ENCODE measurements at places on chromosomes 6 and 20.

DNA sequence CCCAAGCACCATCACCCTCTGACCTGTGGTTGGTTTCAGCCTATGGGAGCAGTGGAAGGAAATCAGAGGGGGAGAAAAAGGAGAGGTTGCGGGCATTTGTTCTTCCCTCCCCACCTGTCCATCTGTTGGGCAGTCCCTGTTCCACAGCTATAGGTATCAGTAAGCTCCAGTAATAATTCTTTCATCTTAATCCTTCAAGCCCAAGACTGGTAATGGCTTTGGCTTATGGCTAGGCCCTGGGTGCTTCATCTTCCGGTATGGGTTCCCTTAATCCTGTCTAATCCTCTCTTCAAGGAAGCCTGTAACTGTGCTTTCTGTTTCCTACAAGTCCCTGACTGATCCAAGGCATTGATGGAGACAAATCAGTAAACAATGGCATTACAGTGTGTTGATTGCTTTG lies 42.2 kb upstream of the STK35 start:
- no peak for DNase-seq

DNA sequence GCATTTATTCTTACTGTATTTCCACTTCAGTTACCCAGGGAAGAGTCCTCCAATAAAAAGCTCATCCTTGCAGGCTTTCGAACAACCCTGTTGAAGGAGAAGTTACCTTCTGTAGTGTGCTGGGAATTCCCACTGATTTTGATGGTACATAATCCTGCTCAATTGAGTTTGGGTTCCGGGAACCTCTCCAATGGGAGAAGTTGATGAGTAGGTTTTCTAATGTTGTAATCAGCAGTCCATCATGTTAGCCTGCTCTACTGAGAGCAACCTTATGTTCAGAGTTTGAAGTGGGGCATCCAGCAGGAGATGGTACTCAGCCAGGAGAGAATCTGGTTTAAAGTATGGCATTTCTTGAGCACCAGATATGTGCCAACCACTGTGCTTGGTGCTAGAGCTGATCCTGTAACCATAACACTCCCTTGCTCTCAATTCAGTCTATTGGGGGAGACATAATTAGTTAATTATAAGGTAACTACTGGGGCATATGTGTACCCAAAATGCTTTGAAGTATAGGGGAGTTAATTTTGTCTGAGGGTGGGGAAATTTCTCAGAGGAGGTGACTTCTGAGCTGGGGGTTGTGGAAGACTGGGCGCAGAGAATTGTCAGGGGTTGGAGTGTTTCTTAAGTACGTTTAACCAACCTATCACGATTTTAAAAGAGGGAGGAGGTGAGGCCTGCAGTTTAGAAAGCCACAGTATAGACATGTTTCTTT lies 2.1 kb downstream of the TOP1 start:
- no peak for DNase-seq

GRCh38 chr6:136212608-136213007 lies 37.5 kb downstream of the MTFR2 start:
- DNase-seq: no peak

- no peak for DNase-seq
Observed at GRCh38 chr6:16950302-16950701, 151.5 kb upstream of the STMND1 start.

DNA sequence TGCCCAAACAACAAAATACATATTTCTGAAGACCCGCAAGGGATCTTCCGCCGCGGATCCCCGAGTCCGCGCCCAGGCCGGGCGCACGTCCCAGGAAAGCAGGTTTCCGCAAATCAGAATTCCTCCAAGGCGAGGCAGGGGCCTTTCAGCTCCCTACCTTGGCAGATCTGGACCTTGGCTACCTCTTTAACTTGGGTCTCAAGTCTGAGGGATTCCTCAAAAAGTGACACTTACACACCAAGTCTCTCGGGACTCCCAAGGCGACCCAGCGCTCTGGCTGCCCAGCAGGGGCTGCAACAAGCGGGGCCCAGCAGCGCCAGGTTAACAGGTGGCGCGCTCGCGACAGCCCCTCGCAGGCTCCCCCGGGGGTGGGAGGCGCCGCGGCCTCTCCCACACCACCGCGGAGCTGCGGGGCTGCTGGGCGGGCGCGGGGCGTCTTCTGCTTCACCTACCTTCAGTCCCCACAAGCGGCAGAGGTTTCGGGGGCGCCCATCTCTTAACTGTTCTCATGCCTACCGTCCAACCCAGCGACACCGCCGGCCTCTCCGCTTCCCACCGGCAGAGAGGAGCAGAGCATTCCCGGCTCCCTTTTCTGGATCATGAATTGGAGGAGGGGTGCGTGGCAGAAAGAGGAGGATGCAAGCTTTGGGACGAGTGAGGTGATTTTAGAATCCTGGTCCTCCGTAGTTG lies 414 bp downstream of the SIM1 start:
- no peak for DNase-seq

DNA sequence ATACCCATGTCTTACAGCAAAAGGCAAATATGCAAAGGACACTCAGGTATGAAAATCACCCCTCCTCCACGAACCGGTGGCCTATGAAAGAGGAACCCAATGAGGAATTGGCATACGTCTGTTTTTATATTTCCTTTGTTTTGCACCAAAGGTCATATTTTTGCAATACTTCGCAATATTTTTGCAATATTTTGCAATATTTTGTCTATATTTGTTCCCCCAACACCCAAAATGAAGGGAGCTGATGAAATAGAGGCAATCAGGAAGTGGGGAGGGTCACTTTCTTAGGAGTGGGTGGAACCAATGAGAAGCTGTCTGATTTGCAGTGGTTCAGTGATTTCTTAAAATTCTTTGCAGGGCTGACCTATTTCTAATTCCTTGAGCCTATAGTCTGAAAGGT lies 296.8 kb upstream of the TSHZ2 start:
- DNase-seq: no peak

DNA sequence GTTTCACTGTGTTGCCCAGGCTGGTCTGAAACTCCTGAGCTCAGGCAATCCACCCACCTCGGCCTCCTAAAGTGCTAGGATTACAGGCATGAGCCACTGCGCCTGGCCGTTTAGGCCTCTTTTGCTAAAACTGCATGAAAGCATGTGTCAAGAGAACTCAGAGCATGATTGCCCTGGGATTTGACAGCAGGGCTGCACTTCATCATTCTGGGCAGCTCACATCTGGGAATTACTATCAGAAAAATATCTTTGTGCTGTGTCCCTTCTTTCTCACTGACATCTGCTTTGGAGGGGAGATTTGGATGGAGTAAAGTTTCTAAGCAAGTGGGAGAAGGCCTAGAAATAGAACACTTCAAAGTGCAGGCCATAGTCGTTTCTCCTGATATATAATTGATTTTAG lies 59.6 kb upstream of the EIF2S2 start:
- DNase-seq: no peak

GRCh38 chr20:49280463-49281058 lies 2.7 kb upstream of the ZNFX1 start:
- DNase-seq: no peak

DNA sequence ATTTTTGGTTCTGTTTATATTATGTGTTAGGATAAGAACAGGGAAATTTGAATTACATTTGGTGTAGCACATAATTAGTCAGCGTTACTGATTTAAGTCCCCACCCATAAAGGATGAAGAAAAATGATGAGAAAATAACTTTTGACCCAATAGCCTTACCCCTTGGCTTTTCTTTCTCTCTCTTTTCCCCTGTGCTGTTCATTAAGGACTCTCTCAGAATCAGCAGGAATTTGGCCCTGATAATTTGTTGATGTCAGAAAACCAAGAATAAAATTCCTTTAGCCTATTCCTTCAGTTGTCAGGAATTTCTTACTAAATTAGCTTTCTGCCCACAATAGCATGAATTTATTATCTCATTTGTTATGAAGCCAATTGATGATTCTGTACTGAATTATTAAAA lies 18.5 kb downstream of the PLCB1 start:
- no peak for DNase-seq

- peak; percentile 71 for DNase-seq
Observed at GRCh38 chr6:107275330-107275865, 160.1 kb upstream of the BEND3 start.

- DNase-seq: no peak
Observed at GRCh38 chr6:88339761-88340160, 173.6 kb upstream of the CNR1 start.

- DNase-seq: no peak
Observed at GRCh38 chr20:61619751-61620150, 367.7 kb downstream of the CDH4 start.

DNA sequence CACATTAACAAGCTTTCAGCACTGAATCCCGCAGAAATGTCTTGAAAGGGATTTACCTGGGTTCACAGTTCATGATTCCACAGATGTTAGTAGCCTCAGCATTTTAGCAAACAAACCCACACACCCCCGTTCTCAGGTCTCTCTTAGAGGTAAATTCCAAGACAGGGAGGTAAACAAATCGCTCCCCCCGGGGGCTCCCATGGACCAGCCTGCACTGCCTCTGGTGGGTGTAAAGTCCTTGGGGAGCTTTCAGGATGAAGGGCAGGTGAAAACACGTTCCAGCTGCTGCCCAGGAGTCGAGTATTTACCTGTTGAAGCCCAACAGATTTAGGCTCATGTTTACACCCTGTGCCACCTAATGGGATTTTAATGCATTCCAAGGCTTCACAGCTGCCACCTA lies 187.0 kb upstream of the FOXQ1 start:
- no peak for DNase-seq

DNA sequence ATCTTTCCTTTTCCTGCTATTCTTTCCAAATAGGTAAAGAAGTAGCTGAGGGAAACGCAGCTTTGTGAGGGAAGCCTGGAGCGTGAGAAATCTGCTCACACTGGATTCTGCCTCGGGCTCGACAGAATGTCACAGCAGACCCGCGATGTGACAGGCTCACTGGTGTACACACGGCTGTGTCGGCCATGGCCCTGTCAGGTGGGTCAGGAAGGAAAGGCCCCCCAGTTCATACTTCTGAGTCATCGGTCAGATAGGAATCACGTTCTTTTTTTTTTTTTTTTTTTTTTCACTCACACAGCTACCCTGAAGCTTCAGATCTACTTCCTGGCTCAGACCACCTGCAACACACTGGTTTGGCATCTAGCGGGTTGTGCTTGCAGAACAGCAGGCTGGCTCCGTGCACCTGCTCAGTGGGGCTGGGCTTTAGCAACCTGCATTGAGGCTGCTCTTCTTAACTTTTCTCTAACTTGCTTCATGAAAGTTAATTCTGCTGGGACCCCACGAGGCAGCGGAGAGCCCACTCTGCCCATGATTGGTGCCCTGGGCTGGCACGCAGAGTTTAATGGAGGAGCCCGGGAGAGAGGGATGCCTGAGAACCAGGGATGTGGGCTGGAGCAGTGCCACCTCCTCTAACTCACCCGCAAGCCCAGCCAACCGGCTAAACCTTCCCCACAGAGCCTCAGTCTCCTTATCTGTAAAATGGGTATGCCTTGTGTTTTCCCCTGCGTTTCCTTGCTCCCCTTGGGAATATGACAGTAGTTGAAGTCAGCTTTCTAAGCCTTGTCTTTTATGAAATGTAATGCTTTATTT lies 61.5 kb upstream of the FNDC1 start:
- no peak for DNase-seq

- DNase-seq: no peak
Observed at GRCh38 chr6:56433119-56433518, 185.7 kb upstream of the COL21A1 start.

DNA sequence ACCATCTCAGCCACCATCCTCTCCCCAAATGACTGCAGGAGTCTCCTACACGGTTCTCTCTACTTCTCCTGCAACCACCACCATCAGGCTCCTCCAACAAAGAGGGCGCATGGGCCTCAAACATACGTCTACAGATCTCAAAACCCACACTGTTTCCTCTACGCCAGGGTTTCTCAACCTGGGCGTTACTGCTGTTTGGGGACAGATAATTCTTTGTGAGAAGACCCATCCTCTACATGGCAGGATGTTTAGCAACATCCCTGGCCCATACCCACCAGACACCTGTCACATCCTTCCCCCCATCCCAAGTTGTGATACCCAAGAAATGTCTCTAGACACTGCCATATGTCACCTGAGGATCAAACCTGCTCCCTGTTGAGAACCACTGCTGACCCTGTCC lies 45.0 kb downstream of the ELMO2 start:
- no peak for DNase-seq

DNA sequence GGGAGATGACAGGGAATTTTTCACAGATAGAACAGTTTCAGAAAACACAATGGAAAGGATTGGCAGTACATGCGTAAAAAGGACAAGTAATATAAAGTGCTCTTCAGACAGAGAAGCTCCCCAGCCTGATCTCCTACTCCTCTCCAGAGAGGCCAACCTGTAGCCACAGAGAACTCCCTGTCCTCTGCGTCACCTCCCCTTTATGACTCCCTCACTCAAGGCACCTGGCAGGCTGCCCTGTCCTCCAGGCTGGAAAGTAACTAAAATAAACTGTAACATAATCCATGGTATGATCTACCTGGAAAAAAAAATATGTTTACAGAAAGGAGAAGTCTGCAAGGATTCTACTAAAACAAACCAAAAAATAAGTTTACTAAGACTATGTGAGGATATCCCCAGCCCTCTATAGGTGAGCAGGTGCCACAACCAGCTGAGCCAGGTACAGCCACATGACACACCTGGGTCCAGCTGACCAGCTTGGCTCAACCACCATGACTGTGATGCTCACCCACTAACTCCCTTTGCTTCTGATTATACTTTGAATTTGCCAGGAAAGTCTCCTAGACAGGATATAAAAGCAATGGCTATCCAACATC lies 29.2 kb downstream of the MBOAT1 start:
- no peak for DNase-seq

DNA sequence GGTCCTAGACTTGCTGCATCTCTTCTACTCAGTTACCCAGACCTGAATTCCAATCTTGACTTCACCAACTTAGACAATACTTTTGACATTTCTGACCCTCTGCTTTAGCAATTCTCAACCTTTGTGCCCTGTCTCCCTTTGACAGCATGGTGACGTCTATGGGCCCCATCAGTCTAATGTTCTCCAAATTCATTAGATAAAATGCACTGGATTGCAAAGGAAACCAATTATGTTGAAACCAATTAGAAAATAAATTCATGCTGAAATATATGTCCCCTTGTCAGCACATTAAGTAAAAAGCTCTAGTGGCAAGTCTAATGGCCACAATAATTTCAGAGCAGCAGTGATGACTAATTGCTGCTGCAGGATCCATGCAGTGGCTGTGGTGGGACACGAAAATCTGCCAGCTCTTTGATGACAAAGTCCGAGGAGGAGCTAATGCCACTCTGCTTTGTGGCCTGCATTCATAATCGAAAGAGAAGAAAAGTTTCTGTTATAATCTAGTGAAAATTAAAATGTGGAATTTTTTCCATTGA lies 64.0 kb downstream of the BFSP1 start:
- DNase-seq: no peak

DNA sequence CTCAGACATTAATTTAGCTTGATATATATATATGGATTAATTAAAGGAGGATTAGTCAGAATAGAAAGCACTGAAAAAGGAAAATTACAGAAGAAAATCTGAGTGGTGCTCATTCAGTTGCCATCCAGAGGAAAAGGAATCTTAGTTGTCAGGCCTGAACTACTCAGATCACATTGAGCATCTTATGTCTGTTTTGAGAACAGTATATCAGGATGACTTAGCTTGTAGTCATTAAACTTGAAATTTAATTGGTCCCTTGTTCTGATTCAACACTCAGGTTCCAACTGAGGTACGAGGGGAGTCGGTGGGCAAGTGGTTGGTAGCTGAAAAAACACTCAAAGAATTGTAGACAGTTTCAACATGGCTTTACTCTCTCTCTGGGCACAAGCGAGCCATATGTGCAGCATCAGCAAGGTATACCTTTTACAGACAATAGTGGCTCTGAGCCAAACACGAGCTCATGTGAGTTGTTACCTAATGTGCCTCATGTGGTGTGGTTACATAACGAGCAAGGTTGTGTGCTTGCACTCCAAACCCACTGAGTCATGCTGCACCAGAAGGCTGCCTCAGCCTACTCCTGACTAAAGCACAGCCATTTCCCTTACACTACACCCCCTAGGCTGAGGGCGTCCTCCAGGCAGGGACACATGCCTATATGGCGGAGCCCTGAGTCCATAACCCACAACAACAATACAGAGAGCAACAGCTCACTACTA lies 73.0 kb upstream of the HMGN3 start:
- no peak for DNase-seq
